ENCODE measurements at places on chromosomes 16 and 17. TPM values are rescaled to one million over a fixed set of nuclear protein-coding genes. Genes with fewer than 3 reads are reported as not detected.

Gene HS3ST2
- total RNA-seq = not detected

Gene KRTAP4-1
- total RNA-seq = not detected

Gene C16orf96
- total RNA-seq = not detected

Gene TEKT5
- total RNA-seq = 0.12 TPM

Gene APOBR
- not detected for total RNA-seq

Gene IL34
- 74.2 TPM for total RNA-seq

Gene HLF
- 3.7 TPM for total RNA-seq

Gene KCNG4
- total RNA-seq = under 0.01 TPM

Gene CCL14
- total RNA-seq = not detected

Gene SDK2
- total RNA-seq = under 0.01 TPM

Gene UNC45B
- not detected for total RNA-seq

Gene SOCS1
- total RNA-seq = 1.1 TPM

Gene KRTAP17-1
- total RNA-seq = not detected

Data from aortic smooth muscle cell (primary cell).